Cardiac fibroblast (primary cell): ENCODE measurements at places on chromosomes 7 and 10.

DNA sequence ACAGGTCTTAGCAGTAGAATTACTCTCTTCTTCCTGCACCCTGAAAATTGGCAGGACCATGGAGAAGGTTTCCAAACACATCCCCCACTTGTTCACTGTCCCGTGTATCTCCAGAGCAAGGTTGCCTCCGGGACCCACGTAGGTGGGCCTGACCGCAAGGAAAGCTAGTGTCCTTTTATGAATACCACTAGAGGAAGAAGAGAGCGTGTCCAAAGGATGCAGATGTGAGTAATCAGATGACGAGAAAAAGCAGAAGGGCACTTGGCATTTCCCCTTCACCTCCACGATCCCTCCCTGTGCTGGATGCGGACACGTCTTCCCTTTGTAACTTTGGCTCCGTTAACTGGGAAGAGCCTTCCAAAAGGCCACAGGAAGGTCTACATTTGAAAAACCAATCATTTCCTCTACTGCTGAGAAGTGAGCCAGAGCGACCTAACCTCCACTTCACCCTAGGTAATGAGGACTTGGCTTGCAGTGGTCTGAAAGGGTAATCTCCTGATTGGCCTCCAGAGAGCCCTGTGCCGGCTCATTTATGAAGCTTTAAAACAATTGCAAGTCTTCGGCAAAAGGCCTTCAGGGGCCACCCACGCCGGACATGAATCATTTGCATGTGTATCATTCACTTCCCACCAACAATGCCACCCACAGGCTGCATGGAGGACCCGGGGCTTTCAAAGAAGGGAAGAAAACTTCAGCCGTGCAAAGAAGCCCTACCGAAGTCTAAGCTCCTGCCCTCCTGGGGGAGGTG lies 55.4 kb downstream of the LYZL1 start:
- peak; percentile 58 for DNase-seq

DNA sequence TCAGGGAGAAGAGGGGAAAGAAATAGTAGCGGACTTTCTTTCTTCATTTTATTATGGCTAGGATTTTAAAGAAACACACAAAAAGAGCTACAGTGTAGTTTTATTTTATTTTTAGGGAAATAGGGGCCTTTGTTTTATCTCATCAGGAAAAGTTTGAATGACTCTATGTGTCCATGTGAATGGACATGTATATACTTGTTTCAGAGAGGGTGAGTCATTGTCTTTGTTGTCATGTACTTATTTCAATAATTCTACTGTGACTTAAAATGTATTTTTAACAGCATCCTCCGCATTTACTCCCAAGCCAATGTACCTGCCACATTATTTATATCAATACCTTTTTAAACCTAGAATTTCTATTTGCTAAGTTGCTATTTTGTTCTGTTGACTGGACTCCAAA lies 569.5 kb downstream of the SORCS3 start:
- DNase-seq: no peak

DNA sequence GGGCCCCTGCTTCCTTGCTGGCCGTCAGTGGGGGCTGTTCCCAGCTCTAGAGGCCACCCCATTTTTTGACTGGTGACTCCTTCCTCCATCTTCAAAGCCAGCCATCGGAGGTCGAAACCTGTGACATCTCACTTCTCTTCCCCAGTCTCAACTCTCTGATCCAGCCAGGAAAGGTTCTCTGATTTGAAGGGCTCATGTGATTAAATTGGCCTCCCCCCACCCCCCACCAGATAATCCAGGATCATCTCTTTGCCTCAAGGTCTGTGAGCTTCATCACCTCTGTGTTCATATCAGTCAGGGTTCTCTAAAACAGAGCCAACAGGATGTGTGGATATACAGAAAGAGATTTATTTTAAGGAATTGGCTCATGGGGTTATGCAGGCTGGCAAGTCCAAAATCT lies 5.6 kb upstream of the RAMP3 start:
- no peak for DNase-seq

GRCh38 chr7:21076574-21076973 lies 289.9 kb upstream of the SP8 start:
- no peak for DNase-seq

- DNase-seq: peak; percentile 51
Measured at GRCh38 chr10:31011665-31012022, 20.0 kb downstream of the ZNF438 start.

DNA sequence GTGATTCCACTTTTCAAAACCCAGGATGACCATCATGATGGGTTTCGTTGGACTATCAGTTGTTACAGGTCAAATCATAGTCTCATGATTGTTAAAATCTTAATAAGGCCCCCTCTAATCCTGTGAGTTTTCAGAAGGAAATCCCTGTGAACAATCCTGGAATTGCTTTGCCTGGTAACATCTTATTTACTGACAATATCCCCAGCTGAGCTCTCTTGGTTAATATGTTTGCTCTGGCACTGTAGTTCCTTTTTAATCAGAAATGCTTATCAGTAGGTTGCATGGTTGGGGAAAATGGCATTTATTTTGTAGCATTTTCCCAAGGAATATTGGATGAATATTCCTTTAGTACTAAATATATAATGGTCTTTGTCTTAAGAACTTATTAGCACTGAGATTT lies 163.9 kb downstream of the TCF7L2 start:
- no peak for DNase-seq

- peak; percentile 13 for DNase-seq
Measured at GRCh38 chr7:136049818-136050461, 72.8 kb upstream of the MTPN start.

DNA sequence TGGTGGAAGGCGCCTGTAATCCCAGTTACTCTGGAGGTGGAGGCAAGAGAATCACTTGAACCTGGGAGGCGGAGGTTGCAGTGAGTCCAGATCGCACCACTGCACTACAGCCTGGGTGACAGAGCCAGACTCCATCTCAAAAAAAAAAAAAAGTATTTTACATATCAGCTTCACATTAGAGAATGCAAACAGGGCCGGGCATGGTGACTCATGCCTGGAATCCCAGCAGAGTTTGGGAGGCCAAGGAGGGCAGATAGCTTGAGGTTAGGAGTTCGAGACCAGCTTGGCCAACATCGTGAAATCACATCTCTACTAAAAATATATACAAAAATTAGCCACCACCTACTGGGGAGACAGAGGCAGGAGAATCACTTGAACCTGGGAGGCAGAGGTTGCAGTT lies 31.6 kb downstream of the USP54 start:
- DNase-seq: no peak

- DNase-seq: peak; percentile 60
Measured at GRCh38 chr10:80382989-80383388, 25.4 kb upstream of the PRXL2A start.

DNA sequence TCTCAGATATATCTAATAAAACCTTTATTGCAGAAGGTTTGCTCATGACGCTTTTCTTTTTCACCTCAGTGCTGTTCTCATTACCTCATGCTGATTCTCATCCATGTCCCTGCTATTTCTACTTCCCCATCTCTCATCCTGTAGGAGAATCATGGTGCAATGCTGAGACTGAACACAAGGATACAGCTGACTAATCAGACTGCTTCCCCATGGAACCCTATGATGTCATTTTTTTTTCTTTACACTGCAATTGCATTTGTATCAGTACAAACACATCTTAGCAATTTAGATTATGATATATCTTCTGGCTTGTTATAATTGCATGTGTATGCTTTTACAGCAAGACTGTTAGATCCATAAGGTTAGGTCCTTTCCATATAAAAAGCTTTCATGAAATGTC lies 93.7 kb downstream of the SEMA3A start:
- DNase-seq: peak; percentile 61
